CD4-positive, alpha-beta T cell treated with Interleukin-4 for 4 hours (primary cell): ENCODE measurements at places on chromosomes 4 and X.
A peak's percentile ranks its signal among the peaks of the same experiment; 100 is the strongest.

GRCh38 chr4:16437836-16438235 lies 211.6 kb upstream of the TAPT1 start:
- DNase-seq = no peak

DNA sequence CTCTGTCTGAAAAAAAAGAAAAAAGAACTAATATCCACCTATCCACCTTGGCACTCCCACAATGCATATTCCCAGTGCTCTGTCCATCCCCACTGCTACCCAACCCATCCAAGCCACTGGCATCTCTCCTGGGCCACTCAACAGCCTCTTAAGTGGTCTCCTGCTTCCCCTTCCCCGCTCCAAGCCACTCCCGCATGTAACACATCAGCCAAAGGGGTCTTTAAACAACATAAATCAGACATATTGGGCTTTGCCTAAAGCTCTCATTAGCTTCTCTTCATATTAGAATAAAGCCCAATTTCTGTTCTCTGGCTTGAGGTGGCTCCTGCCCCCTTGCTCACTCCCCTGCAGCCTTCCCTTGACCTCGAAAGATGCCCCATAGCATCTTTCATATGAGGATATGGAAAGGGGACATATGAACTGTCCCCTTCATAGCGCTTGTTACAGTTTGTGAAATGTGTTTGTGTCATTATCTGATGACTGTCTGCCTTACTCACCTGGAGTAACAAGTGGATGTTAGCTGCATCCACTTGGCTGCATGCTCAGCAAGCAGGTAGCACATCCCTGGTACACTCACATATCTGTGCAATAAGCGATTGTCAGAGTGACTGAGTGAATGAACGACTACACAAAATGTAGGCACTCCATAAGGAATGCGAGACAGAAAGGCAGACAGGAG lies 3.1 kb downstream of the BLOC1S4 start:
- DNase-seq = no peak

DNA sequence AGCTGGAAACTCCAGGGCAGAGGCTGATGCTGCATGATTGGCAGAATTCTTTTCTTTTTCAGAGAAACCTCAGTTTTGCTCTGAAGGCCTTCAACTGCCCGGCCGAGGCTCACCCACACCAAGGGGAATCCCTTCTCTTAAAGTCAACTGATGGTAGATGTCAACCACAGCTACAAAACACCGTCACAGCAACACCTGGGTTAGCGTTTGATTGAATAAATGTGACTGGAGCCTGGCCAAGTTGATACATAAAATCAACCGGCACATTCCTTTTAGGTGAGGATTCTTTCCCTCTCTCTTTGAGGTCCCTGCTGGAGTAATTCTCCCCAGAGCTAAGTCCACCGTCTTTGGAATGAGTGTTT lies 15.2 kb upstream of the KIAA0232 start:
- DNase-seq = no peak

DNA sequence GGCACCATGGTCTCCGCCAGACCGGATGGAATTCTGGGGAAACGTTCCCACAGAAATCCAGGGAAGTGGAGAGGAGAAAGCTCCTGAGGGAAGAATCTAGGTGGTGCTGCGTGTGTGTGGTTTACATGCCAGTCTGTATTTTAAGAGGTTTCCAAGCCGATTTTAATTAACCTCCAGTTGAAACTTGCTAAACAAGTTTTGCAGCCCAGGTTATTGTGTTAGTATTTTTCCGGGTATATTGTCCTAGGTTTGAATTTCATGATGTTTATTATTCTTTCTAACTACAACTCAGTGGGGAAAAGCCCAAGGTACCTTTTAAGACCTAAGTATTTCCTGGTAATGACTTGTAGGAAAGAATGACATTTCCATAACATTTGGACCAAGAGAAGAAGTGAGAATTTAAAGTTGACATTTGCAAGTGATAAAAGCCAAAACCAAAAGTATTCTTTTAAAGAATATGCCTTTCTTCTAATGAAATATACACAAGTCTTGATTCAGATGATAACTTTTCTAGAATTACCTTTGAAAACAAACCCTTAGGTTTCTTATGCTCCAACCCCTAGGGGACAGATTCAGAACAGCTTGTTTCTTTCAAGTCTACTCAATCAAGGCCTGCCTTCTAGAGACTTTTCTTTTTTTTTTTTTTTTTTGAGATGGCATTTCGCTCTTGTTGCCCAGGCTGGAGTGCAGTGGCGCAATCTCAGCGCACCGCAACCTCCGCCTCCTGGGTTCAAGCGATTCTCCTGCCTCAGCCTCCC lies 14.6 kb downstream of the SAT1 start:
- DNase-seq = no peak

- no peak for DNase-seq
Measured at GRCh38 chrX:23626651-23627050, 40.6 kb upstream of the PRDX4 start.

- DNase-seq = no peak
Measured at GRCh38 chrX:75067931-75068330, 88.2 kb downstream of the ABCB7 start.

- peak; percentile 49 for DNase-seq
Measured at GRCh38 chr4:143773998-143774895, 73.8 kb upstream of the FREM3 start.

DNA sequence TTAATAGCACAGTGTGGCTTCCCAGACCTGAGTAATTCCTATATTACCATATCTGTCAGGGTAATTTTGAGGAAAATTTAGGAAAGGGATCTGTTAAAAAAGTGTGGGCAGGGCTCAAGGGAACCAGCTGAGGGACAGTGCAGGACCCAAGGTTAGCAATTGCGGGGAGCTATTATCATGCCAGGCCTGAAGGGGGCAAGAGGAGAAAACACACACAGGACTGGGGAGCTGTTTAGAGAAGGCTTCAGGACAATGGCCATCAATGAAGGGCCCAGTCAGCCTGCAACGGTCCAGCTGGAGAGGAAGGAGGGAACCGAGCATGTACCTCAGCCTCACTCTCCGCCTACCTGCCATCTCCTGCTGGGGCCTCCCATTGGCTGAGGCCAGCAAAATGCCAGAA lies 19.0 kb upstream of the NHS start:
- DNase-seq = no peak

DNA sequence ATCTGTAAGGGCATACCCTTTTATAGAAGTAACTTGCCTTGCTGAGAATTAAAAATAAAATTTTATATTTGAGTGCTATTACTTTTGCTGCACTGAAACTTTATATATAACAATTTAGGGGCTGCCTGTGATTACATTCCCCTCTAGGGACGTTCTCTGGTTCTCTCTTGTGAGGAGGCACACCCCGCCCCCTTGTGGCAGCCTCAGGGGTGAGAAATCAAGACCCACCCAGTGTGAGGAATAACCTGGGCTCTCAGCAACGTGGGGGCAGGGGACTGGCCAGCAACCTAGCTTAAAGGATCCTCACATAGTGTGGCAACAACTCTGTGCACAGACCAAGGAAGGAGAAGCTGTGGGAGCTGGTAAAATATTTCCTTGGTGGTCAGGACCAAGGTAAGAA lies 43.7 kb downstream of the MAGEA9 start:
- peak; percentile 30 for DNase-seq

GRCh38 chr4:189834616-189835015 lies 106.1 kb upstream of the FRG1 start:
- DNase-seq = no peak

- DNase-seq = no peak
Measured at GRCh38 chrX:39480963-39481362, 616.8 kb downstream of the BCOR start.

GRCh38 chrX:7996414-7996813 lies 69.2 kb upstream of the PNPLA4 start:
- peak; percentile 26 for DNase-seq

GRCh38 chrX:136847874-136848273 lies 32.7 kb downstream of the RBMX start:
- DNase-seq = peak; percentile 3

DNA sequence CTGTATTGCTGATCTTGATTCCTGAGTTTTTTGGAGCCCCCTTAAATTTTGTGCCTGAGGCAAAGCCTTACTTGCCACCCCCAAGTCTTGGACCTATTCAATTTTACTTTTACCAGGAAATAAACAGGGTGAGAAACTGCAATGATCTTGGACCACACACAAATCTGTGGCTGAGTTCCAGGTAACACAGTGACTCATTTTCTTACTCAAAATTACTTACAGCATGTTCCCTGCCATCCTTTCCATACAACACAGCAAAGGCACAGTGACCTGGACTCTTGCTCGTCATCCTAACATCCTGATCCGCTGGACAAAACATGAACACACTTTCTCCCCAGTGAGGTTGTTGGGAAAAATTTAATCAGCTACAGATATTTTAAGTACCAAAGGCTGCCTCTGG lies 60.7 kb upstream of the S100G start:
- DNase-seq = no peak

DNA sequence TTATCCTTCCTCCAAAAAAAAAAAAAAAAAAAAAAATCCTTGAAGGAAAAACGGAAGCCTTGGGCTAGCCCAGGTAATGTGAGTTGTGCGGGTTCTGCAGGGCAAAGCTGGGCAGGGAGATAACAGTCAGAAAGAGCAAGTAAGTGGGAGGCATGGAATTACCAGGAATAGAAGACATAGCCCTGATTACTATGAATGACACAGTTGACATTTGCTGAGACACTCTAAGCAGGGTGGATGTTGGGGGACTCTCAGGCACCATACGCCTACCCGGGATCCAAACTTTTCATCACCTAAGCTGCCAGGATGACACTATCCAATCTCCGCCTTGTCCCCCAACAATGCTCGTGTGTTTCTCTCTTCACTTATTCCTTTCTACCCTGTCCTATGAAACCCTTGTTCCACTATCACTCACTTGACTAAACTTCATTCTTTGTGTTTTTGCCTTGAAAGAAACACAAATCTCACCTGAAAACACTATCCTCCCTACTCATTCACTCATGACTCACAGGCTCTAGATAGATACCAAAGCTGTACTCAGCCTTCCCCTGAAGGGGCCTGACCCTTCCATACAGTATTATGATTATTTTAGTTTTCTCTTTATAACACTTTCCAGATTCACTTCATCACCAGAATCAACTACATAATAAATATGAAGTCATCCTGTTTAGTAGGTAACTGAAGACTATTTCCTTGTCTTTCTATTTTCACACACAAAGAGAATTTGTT lies 158.4 kb downstream of the INPP4B start:
- DNase-seq = no peak

DNA sequence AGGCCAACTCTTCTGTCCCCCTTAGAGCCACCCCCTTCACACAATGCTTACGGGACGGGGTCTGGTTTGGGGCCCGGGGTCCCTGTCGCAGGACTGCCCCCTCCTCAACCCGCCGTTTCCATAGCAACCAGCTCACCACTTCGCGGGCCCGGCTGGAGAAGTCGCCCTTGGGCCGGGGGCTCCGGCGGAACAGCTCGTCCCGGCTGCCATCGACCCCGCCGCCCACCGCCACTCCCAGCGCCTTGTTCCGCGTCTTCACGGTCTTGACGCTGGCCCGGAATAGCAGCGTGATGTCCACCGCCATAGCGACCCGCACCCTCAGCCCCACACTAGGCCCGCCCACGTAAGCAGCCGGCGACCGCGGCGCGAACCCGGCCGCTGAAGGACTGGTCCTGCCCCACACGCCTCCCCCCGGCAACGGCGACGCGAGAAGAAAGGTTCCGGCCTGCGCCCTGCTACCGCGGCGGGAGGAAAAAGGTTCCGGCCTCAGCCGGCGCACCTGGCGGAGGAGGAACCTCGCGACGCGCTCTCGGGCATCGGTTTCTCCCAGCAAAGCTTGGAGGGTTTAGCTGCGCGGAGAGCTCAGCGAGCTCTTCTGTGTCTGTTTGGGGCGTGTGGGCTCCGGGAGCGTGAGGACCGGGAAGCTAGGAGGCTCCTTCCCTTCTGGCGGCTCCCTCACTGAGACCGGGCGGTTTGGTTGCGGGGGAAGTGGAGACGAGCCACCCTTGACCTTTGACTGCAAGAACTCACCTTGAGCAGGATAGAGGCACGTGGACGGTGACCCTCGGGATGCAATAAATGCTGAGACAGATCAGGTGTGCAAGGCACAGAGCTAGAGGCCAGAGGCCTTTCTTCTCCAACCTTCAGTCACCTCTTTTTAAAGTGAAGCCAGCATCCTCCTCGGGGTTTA lies at the start of gene STX18:
TSS of gene STX18 (minus strand) at position 388 of the 910 bp plus-strand sequence. CDS start at position 304, 84 bp downstream.
- DNase-seq = peak; percentile 86

DNA sequence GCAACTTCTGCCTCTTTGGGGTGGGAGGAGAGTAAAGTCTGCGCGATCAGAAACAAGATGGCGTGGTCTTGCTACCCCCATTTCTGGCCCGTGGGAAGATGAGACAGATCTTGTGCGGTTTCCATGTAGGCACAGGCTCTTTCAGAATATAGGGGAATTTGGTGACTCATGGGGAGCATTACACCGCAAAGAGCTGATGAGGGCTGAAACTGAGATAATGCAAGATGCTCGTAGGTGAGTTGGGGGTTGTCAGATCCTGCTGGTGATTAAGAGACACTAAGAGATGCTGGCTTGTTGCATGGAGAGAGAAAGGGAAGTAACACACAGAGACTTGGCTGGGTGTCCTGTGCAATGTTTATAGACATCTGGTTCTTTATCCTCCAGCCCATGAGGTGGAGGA lies 1.5 kb downstream of the EVC start:
- peak; percentile 4 for DNase-seq

DNA sequence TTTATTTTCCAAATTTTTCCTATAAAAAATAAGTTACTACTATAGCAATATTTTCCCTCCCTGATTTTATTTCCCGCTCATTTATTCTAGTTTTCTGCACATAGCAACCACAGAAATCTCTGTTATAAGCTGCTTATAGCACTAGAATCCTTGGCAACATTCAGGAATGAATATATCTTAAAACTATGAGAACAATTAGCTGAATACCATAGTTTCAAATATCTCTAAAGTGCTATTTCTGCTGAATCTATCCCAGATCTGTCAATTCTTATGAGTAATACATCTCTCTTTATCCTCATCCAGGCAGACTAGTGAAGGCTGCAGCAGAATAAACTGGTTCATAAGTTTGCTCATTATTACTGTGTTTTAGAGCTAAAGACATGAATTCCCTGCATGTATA lies 622.9 kb upstream of the DIPK2B start:
- DNase-seq = no peak

DNA sequence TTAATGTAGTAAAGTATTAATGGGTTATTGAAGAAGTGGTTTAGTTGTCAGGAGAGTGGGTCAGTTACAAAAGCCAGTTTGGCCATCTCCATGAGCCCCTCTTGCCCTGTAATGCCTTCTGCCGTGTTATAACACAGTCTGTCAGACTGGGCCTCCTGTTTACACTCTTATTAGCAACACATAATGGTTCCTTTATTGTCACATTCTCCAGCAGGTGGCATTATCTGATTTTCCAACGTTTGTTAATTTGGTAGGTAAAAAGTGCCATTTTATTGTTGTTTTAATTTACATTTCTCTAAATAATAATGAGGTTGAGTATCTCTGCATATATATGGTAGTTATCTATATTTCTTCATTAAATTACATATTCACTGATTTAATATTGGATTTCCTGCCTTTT lies 560.8 kb downstream of the FGF13 start:
- DNase-seq = no peak

- no peak for DNase-seq
Measured at GRCh38 chrX:43868791-43869190, 13.5 kb downstream of the MAOB start.

GRCh38 chr4:106039796-106040195 lies 144.5 kb downstream of the NPNT start:
- DNase-seq = no peak

- peak; percentile 7 for DNase-seq
Measured at GRCh38 chr4:148434075-148434773, 8.0 kb downstream of the NR3C2 start.

- no peak for DNase-seq
Measured at GRCh38 chrX:16610121-16610621, 39.8 kb upstream of the S100G start.
